H4 (cell line): ENCODE measurements at places on chromosomes 12 and 14.

DNA sequence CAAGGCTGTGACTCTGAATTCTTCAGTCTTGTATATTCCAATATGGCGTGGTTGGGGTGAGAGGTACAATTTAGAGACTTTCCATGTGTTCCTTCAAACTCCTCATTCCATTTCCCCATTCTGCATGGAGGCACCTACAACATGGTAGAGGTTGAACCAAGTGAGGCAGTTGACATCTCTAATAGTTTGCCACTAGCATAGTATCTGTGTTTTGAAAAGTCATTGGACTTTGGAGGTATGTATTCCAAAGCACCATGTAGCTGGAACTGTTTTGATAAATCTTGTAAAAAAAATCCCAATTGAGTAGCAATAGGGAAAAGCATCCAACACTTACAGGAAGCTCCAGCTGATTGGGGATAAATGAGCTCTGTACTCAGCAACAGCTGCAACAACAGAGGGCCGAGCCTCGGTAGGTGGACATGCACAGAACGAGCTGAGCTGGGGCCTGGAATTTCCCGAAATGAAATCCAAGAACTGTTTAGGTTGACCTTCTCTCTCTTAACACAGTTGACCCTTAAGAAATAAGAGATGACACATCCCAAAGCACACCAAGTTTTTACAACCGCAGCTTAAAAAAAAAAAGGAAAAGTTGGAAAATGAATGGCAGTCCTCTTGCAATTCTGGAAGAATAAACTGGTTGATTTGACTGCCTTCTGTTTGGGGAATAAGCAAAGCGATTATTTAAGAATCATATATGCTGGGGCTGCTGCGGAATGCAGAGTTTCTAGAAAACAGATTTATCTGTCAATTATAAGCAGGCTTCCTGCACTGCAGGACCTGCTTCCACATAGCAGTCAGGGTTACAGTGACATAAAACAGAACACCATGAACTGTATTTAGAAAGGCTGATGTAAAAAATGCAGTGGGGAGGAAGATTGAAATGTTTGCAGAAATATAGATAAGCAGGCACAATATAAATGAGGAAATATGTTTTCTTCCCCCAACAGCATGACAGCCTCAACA, 194.6 kb upstream of the KRR1 start:
- DNase-seq: peak; percentile 81

- DNase-seq: peak; percentile 44
Observed at GRCh38 chr14:87615822-87616679, 376.9 kb downstream of the GALC start.

DNA sequence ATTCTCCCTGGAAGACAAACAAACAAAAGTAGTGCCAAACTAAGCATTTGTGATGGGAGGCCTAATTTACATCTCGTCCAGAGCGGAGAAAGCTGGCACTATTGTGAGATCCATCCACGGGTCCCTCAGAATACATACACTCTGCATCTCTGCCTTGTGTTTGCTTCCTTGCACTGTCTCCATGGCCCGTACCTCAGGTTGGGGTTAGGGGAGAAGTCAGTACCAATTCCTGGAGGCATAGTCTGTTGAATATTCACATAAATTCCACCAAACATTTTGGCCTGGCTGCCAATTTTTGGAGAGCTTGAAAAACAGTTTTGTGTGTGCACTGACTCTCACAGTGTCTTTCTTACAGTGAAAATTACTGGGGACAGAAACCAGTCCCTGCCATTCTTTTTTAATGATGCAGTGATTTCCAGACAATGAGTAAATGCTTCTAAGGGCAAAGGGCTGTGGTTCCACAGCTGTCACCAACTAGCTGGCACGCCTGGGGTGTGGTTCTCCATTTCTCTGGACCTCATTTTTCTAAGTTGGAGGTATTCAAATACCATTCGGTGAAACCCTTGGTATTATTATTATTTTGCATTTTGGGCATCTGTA, 119.7 kb upstream of the HIF1A start:
- peak; percentile 28 for DNase-seq

DNA sequence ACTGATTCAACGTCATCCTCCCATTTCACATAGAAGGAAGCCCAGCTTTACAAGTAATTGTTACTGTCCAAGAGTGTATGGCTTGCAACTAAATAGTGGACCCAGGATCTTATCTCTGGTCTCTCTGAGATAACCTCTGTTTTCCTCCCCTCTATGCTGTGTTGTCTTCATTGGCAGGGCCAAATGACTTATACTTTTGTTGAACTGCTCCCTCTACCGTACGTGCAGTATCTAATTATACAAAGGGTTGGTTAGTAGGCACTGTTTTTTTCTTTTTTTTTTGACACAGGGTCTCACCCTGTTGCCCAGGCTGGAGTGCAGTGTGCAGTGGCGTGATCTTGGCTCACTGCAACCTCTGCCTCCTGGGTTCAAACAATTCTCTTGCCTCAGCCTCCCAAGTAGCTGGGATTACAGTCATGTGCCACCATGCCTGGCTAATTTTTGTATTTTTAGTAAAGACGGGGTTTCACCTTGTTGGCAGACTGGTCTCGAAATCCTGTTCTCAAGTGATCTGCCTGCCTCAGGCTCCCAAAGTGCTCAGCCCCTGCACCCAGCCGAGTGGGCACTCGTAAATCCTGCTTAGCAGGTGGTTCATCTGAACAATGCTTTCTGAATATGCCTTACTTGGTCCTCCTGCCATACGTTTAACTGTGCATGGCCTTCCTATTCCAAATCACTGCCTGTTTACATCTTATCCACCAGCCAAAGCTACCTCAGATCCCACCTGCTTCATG, 162.1 kb downstream of the ADCK1 start:
- DNase-seq: no peak

DNA sequence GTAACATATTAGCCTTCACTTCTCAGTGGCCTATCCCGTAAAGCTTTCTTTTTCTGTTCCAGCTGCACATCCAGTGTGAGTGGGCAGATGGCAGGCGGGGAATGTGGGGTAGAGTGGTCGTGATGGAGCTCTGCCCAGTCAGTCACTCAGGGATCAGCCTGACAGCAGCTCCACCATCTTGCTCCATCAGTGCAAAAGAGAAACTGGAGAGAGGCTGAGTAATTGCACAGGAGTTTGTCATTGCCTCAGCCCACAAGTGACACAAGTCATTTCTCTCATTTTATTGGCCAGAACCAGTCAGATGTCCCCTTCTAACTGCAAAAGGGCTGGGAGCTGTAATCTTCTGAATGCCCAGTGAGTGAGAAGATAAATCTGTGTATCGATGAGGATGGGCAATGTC, 66.5 kb downstream of the ATP23 start:
- DNase-seq: no peak
